Iris pigment epithelial cell (primary cell): ENCODE measurements at places on chromosomes 6 and 20.

DNA sequence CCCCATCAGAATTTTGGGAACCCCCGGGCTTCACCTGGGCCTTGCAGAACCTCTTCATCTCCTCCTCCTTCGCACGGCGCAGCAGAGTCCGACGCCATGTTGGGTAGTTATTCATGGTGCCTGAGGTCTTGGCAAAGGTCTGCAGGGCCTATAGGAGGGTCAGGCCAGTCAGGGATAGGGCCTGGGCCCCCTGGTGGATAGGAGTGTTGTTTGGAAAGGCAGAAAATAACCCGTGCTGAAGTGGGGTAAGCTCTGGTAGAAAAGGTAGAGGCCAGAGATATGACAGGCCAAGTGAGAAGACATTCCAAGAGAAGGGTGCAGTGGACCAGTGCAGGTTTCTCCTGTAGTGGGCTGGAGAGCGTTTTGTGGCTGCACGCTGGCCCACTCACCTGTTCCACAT is 4.9 kb downstream of the SMPD2 start:
- DNase-seq = no peak

- DNase-seq = no peak
These were observed 808.4 kb upstream of the EPHA7 start for GRCh38 chr6:94227741-94228140.

- peak; percentile 50 for DNase-seq
These were observed 802 bp downstream of the HDAC2 start for GRCh38 chr6:113969888-113970804.

GRCh38 chr6:135226537-135226936 is 45.4 kb downstream of the MYB start:
- DNase-seq = no peak

GRCh38 chr6:27287751-27288135 is 24.3 kb downstream of the POM121L2 start:
- no peak for DNase-seq

- peak; percentile 42 for DNase-seq
These were observed 1.4 kb downstream of the CUTA start for GRCh38 chr6:33416386-33417127.

DNA sequence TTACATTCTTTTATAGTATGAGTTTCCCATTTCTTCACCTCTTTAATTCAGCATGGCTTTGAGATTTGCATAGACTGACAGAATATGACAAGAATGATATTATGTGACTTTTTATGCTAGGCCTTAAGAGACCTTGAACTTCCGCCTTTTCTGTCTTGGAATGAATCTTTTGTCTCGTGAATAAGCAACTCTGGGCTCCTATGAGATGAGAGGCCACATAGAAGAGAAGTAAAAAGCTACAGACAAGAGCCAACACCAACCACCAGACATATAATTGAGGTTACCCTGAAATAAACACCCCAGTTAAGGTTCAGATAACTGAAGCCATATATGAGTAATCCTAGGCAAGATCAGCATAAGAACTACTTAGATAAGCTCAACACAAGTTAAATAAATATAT is 600.8 kb downstream of the MEI4 start:
- no peak for DNase-seq

DNA sequence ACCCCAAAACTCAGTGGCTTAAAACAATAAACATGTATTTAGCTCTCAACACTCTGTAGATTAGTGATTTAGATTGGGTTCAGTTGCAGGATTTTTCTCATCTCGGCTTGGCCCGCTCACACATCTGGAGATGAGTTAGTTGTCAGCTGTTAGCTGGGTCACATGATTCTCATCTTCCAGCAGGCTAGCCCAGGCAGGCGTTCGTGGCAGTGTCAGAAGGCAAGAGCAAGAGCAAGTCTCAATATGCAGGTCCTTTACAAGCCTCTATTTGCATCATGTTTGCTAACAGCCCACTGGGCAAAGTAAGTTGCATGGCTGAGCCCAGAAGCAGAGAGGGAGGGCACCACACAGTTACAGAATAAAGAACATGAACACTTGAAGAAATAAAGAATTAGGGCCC is 83.6 kb upstream of the MYLIP start:
- DNase-seq = no peak

DNA sequence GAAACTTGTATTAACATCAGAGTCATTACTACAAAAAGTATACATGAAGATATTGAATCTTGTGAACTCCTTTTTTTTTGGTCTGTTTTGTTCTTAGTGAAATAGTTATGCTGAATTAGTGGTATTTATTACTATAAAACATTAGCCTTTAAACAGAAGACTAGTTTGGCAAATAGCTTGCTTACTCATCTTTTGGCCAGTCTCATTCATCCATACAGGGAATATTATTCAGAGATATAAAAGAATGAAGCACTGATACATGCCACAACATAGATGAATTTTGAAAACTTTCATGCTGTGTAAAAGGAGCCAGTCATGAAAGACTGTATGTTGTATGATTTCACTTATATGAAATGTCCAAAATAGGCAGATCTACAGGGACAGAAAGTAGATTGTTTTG is 205.9 kb downstream of the ZFAND3 start:
- DNase-seq = peak; percentile 26

- DNase-seq = no peak
These were observed 80.0 kb downstream of the EPB41L2 start for GRCh38 chr6:130982941-130983456.
